Lung (tissue), 17 donors: ENCODE measurements at places on chromosomes 12 and 14. TPM values are rescaled to one million over a fixed set of nuclear protein-coding genes. Genes with fewer than 3 reads are reported as not detected.

DNA sequence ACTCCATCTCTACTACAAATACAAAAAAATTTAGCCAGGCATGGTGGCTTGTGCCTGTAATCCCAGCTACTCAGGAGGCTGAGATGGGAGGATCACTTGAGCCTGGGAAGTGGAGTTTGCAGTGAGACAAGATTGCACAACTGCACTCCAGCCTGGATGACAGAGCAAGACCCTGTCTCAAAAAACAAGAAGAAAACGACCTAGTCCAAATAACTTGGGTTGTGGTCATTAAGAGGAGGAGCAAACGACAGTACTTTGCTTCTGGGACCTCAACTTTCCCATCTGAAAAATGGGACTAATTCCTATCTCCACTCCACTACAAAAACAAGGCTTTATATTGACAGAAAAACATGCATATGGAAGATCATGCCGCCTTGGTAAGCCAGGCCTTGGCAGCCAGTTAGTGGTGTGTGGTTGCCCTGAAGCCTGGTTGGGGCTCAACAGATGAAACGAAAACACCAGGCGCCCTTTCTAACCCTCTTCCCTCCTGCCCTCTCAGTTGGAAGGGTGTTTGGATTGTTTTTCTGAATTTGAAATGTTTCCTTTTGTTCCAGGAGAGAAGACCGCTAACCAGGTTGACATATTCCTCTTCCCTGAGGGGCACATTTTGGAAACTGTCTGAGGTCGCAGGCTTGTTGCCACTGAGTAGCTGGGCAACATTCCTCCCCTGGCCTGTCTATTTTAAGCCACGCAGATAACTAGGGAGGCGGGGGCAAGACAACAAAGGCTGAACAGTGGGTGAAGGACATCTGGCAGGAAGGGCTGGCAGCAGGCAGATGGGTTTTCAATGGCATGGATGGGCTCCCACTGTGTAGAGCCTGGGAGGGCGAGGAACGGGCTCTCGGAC lies 13.7 kb upstream of the VPS37B start:
- no peak overlapping the region for H3K4me3 ChIP-seq
- no peak overlapping the region for H3K27ac ChIP-seq
- H3K4me1 ChIP-seq, result no peaks in the 10 kb centered on the region
- DNase-seq, result no peak

- no peaks in the 10 kb centered on the region for H3K36me3 ChIP-seq
- H3K27me3 ChIP-seq, result no peaks in the 10 kb centered on the region
- no peak for DNase-seq
- no peaks in the 10 kb centered on the region for H3K4me1 ChIP-seq
- no peak overlapping the region for H3K27ac ChIP-seq
Measured at GRCh38 chr12:119630962-119631550, 36.9 kb upstream of the PRKAB1 start.

GRCh38 chr12:25194214-25194613 lies 746 bp downstream of the DNAI7 start:
- no peak overlapping the region for H3K4me3 ChIP-seq
- DNase-seq, result peak; percentile 77
- no peak overlapping the region for H3K27ac ChIP-seq
- no peaks in the 10 kb centered on the region for H3K36me3 ChIP-seq
- H3K4me1 ChIP-seq, result peaks cover 15% of the 10 kb centered on the region

GRCh38 chr12:3730111-3730510 lies 22.8 kb downstream of the CRACR2A start:
- no peak for DNase-seq
- H3K27ac ChIP-seq, result no peak overlapping the region
- no peaks in the 10 kb centered on the region for H3K4me1 ChIP-seq
- H3K4me3 ChIP-seq, result no peak overlapping the region

DNA sequence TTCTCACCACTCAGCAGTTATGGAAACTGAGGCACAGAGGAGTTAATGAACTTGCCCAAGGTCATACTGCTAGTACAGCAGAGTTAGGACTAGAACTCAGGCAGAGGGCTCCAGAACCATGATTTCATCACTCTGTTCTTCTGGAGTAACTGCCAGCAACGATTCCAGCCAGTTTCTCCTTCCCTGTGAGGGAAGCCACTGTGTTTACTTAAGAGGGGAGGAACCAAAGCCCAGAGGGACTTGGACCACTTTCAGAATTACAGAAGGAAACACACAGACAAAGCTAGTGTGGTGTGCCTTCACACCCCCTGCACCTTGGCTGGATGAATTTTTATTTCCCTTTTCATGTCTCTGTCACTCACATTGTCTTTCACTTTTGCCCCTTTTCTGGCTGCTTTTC lies 398.2 kb downstream of the DPF3 start:
- no peaks in the 10 kb centered on the region for H3K36me3 ChIP-seq
- no peak overlapping the region for H3K27ac ChIP-seq
- DNase-seq, result peak; percentile 31
- H3K4me1 ChIP-seq, result peaks cover 1% of the 10 kb centered on the region
- H3K27me3 ChIP-seq, result no peaks in the 10 kb centered on the region
- H3K4me3 ChIP-seq, result no peak overlapping the region

DNA sequence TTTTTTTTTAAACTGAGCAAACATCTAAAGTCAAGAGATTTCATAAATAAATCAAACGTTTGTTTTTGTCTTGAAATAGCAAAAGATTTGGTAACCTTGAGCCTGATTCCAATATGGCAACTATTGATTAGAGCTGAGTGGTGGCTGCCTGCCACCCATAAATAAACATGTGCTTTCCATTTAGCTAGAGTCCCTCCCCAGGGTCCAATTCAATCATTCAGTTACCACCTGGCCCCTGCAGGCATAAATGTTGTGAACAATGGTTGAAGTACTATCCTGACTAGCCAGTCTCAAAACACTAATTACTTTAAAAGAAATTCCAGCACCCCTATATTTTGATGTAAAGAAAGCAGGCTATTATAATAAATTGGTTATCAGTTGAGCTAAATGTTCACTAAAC lies 129.7 kb upstream of the GRIP1 start:
- DNase-seq, result no peak
- no peak overlapping the region for H3K4me3 ChIP-seq
- H3K4me1 ChIP-seq, result no peaks in the 10 kb centered on the region
- H3K27me3 ChIP-seq, result peaks cover 12% of the 10 kb centered on the region
- H3K36me3 ChIP-seq, result no peaks in the 10 kb centered on the region
- H3K27ac ChIP-seq, result no peak overlapping the region

DNA sequence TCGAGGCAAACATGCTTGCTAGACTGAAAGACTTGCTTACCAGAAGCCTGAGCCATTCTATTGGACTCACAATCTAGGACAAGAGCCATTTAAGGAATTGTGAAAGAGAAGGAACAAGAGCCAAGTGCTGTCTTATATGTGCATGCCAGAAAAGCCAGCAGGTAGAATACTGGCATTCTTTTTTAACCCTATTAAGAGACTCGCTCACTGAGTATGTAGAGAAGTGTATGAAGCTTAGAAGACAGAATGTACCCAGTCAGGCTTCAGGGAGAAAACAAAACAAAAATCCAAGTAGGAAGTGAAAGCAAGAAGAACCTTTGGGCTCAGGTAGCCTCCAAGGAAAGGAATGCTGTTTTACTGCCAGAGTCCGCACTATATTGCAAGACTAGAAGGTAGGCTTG lies 65.9 kb downstream of the DCAF5 start:
- DNase-seq, result peak; percentile 35
- H3K4me3 ChIP-seq, result no peak overlapping the region
- H3K27ac ChIP-seq, result no peak overlapping the region
- no peaks in the 10 kb centered on the region for H3K27me3 ChIP-seq
- H3K4me1 ChIP-seq, result peaks cover 6% of the 10 kb centered on the region
- peaks cover 45% of the 10 kb centered on the region for H3K36me3 ChIP-seq

Gene RNASE7
- total RNA-seq, result not detected

Gene TRPV4
- 2.1 TPM for total RNA-seq

Gene SIX6
- total RNA-seq, result not detected

Gene GOLGA3
- 52.7 TPM for total RNA-seq

Gene ZNF664
- total RNA-seq, result 118 TPM
